ENCODE measurements at places on chromosomes 11 and 22.

- no peak for DNase-seq
Measured at GRCh38 chr11:117180661-117181585, 2.4 kb downstream of the SIDT2 start.

GRCh38 chr22:36541831-36542411 is 13.0 kb upstream of the EIF3D start:
- no peak for DNase-seq

DNA sequence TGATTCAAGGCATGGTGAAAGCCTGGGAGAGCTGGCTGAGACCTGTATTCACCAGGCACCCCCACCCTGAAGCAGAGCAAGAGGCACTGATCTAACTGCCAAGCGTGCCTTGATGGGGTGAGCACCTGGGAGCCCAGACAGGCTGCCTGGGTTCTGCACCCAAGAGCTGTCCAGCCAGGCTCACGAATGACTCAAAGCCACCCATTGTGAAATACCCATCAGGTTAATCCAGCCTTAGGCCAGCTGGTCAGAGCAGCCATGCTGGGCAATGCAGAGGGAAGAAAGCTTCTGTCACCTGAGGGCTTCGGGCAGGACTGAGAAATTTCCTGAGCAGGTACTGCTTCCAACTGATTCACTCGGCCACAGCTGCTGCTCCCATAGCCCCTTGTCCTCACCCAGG is 22.1 kb downstream of the THOC5 start:
- DNase-seq = no peak

GRCh38 chr11:62122076-62122475 is 1.7 kb upstream of the INCENP start:
- DNase-seq = no peak

DNA sequence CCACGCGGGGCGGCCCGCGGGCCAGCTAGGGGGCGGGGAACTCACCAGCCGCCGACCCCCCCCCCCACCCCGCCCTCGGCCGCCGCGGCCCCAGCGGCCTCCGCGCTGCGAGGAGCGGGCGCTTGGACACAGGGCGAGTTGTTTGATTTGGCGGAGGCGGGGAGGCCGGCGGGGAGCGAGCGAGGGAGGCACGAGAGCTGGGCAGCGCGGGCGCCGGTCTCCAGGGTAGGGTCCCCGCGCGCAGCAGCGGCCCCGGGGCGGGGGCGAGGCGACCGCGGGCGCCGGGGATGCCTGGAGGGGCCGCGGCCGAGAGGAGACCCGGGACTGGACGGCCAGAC is 64.4 kb downstream of the NAV2 start:
- DNase-seq = peak; percentile 54

- DNase-seq = peak; percentile 71
Measured at GRCh38 chr11:121451986-121452608, at the start of gene SORL1. TSS of gene SORL1 (plus strand) at chr11:121452314. CDS start at chr11:121452332, 18 bp downstream.

DNA sequence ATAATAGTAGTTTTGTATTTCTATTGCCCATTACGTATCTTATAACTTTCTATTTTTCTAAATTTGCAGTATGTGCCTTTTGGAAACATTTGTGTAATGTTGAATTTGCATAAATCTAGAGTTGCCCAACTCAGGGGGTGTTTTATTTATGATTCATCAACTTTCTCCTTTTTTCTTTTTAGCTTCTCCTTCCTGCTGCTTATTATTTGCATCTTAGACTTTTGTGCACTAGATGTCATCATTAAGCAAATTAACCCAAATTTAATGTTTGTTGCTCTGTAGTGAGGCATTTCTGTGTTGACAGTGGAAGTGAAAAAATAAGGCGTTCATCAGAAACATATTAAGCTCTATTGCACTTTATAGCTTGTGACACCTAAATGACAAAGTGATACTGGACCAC is 56.2 kb upstream of the ZBED5 start:
- no peak for DNase-seq

GRCh38 chr22:22228921-22229320 is 15.7 kb upstream of the VPREB1 start:
- no peak for DNase-seq

- no peak for DNase-seq
Measured at GRCh38 chr11:71307811-71308645, 55.7 kb upstream of the SHANK2 start.

DNA sequence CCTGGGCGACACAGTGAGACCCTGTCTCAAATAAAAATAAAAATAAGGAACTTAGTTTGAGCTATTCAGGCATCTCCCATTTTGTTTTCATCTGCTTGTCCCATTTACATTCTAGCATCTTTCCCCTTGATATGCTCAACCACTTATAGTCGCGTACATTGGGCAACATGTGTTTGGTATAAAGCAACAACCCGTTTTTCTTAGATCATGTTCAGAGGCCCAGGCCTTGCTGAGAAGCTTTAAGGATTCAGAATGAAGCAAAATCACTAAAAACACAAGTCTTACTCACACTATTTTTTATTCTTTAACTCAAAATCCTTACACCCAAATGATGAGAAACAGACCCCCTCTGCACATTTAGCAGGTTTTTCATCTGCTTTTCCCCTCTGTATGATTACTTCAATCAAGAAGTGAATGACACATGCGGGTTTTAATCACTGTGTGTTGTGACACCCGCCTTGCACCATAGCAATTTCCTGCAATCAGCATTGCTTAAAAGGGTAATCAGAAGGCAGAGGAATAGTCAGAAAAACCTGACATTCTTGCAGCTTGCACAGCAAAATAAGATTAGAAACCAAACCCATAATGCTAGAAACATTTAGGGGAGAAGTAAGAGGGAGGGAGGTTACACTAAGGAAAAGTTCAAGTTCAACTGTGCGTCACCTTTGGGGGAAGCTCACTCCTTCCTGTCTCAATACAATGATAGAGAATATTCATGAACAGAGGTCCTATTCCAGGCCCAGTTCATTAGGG is 25.9 kb downstream of the ALG9 start:
- DNase-seq = no peak

DNA sequence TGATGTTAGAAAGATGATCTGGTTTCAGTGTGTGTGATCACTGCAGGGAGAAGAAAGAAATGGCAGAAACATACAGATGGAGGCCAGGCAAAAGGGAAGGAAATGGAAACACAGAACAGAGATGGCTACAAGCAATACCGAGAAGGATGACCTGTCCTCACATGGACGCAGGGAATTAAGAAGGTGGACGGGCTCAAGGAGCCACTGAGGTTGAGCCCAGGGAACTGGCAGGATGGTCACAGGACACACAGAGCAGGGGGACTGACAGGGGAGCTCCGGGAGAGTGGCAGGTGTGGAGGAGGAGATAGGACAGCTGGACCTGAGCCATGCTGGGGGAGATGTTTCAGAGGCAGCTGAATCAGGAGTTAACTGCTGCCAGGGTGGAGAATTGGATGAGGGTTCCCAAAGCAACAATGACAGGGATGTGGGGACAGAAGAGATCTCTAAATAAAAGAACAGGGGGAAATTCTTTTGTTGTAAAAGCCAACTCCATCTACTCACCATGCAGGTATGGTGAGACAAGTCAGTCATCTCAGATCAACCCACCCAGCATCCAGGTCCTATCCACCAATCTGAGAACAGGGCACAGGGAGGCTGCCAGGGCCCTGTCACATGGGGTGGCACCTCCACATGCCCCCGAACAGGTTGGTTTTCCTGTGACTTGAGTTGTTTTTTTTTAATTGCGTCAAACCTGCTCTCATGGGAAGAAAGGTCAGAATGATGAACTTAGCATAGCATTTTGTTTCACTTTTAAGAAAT is 26.3 kb downstream of the KLHL22 start:
- no peak for DNase-seq

- no peak for DNase-seq
Measured at GRCh38 chr11:98153752-98154151, 867.0 kb upstream of the CNTN5 start.

Data from NCI-H345 (cell line).